ENCODE measurements at places on chromosomes 2 and 18.

- no peak for DNase-seq
These were observed 189.2 kb downstream of the CD226 start for GRCh38 chr18:69758458-69758857.

DNA sequence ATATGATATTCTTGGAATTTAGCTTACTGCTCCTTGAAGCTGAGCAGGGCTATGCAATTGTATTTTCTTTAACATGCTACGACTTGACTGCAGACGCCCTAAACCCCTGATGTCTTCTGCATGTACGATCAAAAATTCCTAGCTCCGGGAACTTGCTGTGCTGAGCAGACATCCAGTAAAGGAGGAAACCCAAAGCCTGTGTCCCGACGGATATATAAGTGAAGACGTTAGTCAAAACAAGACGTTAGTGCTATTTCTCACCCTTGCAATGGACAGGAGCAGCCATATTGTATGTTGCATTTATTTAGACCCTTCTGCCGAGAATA, 51.5 kb downstream of the SETBP1 start:
- no peak for DNase-seq

- DNase-seq, result no peak
These were observed 259.4 kb downstream of the GPD2 start for GRCh38 chr2:156695595-156695994.

DNA sequence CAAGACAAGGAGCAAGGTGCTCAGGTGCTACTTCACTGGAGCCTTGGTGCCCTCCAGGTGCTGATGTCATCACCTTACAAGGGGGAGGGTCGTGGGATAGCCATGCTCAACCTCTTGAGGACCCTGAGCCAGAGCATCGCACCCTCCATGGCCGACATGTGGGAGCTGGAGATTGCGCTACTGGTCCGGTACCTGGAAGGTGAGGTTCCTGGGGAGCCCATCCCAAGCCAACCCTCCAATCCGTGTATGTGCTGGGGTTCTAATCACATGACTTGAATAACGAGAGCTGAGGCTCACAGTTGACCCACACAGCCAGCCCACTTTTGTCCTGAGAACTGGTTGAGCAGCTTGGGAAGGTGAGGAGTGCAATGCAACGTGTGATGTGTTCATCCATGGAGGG, 25.9 kb downstream of the MROH2A start:
- DNase-seq, result no peak

DNA sequence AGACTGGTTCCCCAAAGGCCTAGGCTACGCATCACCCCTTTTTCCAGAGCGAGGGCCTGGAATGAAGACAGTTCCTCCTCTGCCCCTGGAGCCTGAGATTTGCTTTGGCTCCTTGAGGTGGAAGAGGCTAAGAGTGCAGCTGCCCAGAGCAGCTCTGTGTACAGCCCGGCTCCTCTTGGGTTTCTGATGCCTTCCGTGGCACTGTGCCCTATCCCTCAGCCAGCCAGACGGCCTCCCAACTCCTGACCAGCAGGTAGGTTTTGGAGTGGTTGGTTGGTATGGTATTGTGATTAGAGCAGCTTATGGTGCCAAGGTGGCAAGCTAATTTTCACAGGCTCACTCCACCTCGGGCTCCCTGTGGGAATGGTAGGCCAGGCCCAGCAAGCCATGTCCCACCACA, 112.2 kb downstream of the TANC1 start:
- no peak for DNase-seq

DNA sequence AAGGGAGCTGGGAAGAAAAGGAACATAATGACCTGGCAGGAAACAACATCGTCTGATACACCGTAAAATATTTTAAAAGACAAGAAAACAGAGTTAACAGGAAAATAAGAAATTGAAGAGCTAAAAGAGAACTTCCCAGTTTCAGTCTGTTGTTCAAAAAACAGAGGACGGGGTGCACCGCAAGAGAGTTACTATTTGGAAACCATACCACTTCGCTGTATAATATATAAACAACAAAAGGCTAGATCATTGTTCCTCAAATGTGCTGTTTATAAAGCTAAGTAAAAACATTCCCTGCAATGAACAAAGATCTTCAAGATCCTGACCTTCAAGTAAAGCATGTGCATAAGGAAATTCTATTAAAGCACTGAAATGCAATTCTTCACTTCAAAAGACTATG, 2.1 kb downstream of the PPP3R1 start:
- no peak for DNase-seq

- peak; percentile 64 for DNase-seq
These were observed 1.0 kb upstream of the BMPR2 start for GRCh38 chr2:202375033-202375608.

- no peak for DNase-seq
These were observed 12.2 kb upstream of the CAB39 start for GRCh38 chr2:230700447-230700846.

- DNase-seq, result no peak
These were observed 29.2 kb upstream of the PPP4R1 start for GRCh38 chr18:9643549-9643948.

- no peak for DNase-seq
These were observed 389.6 kb downstream of the TGIF1 start for GRCh38 chr18:3839581-3839981.

- no peak for DNase-seq
These were observed 22.2 kb upstream of the MLPH start for GRCh38 chr2:237464757-237465391.

DNA sequence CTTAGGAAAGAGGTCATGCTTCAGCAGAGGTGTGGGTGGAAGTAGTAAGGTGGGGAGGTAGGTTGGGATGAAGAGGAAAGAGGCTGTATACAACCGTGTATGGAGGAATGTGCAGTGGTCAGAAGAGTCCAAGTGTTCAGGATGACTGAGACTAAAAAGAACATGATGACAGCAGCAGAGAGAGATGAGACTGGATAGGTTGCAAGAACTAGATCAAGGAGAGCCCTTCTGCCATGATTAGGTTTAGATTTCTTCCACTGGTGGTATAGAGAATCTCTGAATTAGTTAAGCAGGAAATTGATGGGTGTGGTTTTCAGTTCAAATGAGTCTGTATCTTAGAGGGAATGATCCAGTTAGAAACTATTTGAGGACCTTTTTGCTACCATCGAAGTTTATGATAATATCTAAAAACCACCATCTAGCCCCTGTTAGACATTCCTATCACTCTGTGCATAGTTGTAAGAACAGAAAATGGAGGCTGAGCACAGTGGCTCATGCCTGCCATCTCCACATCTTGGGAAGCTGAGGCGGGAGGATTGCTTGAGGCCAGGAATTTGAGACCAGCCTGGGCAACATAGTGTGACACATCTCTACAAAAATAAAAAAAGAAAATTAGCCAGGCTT, 221.0 kb downstream of the LTBP1 start:
- no peak for DNase-seq

DNA sequence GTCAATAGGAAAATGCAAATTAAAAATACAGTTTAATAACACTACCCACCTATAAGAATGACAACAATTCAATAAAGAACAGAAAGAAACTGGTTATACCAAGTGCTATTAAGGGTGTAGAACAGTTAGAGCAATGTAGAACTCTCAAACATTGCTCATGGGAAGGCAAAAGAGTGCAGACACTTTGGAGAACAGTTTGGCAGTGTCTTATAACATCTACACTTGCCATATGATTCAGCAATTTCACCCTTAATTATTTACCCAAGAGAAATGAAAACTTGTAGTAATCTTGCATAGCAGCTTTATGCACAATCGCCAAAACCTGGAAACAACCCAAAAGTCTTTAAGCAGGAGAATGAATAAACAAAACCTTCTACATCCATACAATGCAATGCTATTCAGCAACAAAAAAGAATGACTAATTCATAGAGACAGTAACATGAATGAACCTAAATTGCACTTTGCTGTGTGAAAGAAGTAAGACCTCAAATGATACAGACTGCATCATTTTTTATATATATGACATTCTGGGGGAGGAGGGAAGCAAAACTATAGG, 455.2 kb downstream of the THSD7B start:
- peak; percentile 16 for DNase-seq

GRCh38 chr2:171735991-171736710, 48.9 kb downstream of the DYNC1I2 start:
- no peak for DNase-seq

GRCh38 chr18:50044402-50044801, 150.5 kb downstream of the MYO5B start:
- DNase-seq, result no peak

DNA sequence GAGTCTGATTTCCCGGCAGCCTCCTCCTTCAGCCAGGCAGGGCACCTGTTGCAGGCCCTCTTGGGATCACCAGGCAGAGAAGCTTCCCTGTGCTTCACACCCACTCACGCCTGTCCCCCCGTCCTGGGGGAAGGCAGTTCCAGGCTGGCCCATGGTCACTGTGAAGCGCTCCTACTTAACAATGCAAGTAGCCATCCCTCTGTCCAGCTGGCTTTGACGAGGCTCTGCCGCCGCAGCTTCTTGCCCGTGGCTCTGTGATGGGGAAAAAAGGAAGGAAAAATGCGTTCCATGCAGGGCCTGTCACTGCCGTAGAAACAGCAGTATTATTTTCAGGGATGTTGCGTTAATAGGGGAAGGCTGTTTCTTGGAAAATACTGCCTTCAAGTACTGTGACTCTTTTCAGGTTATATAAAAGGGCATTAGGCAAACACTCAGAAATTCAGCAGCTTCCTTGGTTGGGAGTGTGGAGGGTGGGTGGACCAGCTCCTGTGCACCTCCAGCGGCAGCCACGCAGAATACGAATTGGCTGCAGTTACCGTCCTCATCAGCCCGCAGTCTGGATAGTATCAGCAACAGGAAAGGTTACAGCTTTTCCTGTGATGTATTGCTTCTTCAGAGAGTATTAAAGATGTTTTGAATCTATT, 232.3 kb downstream of the KLHL29 start:
- DNase-seq, result peak; percentile 94

GRCh38 chr2:61426267-61426897, 44.5 kb downstream of the USP34 start:
- DNase-seq, result no peak

GRCh38 chr18:3260995-3261372, 949 bp upstream of the MYL12B start:
- no peak for DNase-seq

DNA sequence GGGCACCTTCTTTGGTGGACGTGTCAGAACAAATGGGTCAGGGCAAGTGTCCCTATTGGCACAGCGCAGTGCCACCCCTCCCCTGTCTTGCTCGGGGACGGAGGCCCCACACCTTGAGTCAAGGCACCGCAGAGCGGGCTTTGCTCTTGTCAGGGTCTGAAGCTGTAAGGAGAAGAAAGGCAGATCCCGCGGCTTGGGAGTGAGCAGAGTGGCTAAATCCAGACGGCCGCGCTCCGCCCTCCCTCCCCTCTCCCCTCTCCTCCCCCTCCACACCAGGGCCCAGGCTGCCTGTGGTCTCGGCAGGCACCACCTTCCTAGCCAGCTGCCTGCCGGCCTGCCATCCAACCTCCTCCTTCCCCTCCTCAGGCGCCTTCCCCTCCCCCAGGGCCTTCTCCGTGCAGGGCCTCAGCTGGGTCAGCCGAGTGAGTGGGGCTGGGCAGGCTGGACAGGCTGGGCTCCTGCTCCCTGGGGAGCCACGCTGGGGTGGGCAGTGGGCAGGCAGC, 25.8 kb downstream of the SPEG start:
- no peak for DNase-seq

DNA sequence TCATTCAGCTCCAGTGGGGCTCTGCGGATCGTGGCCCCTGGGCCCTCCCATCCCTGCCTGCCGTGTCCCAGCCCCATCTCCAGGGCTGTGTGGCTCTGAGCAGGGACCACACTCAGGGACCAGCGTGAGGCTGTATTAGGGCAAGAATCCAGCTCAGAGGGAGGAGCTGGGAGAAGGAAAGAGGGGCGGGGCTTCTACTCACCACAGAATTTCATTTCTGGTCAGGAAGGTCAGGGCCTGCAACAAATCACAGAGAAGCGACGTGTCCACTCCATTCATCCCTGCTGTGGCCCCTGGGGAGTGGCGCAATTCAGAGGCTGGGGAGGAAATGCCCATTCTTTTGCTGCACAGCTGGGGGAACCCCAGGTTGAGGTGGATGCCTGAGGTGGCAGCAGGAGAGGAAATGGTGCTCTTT, 828 bp downstream of the CIB4 start:
- no peak for DNase-seq

DNA sequence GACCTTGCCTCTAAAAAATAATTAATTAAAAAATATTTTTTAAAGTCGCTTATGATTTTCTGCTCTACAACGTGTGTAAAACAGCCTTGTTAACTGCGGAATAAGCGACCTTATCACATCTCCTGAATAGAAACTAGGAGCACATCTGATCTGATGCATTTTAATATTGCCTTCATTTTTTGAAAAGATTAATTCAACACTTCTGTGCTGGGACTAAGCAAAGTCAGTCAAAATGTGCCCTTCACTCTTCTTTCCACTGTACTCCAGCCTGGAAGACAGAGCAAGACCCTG, 12.6 kb downstream of the CLEC4F start:
- no peak for DNase-seq

- DNase-seq, result no peak
These were observed 16.9 kb downstream of the GPR55 start for GRCh38 chr2:230908092-230908594.

GRCh38 chr2:113120861-113121260, 6.5 kb upstream of the IL1RN start:
- no peak for DNase-seq

- no peak for DNase-seq
These were observed 92.9 kb upstream of the SLC14A2 start for GRCh38 chr18:45522371-45522770.

GRCh38 chr2:198456418-198456817, 652.0 kb downstream of the PLCL1 start:
- no peak for DNase-seq

DNA sequence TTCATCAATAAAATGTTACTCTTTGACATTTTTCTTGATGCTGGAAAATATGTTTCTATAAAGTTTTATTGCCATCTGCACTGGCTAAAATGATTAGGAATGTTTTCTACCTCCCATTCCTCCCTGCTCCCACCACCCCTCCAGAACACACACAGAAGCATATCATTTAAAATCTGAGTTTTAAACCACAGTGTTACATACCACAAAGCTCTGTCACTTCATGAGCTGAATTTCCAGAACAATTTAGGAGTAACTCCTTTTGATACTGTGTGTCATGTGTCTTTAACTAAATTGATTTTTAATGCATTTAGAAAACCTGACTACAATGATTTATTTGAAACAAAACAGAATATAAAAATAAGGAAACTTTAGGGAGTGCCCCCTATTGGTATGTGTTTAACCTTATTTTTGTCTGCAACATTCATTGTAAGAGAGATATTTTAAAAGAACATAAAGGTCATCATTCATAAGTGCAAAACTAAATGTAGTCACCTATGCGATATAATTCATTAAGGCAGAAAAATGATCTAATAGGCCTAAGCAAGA, 52.0 kb downstream of the FEZ2 start:
- no peak for DNase-seq

GRCh38 chr2:26424221-26424620, 22.5 kb downstream of the DRC1 start:
- no peak for DNase-seq

GRCh38 chr2:88024509-88024908, 8.2 kb upstream of the RNU2-63P start:
- DNase-seq, result no peak

Data from spinal cord (tissue), 10 donors.